ENCODE measurements at places on chromosomes 6 and 20.

DNA sequence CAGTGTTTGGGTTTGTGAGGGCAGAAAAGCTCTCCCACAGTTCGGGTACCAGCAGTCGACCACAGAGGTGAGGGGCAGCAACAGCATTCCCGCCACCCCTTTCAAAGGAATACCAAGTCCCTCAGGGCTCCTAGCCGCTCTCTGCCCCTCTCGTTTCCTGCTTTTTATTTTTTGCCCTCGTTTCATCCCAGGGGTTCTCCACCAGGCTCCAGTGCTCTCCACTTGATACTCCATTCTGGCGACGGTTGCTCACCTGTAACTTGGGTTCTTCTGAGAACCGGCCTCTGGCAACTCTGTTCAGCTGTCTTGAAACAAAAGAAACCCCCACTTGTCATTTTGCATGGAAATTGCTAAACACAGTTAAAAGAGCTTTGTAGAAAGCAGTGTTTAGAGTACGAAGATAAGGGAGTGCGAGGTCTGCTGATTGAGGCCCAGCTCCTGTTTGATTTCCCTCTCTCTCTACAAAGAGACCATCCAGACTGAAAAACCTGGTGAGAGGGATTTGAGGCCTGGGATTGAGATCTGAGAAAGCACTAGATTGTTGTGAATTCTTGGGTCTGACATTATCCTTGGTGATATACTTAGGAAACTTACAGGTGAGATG lies 28.7 kb downstream of the IGF2R start:
- no peak for DNase-seq

DNA sequence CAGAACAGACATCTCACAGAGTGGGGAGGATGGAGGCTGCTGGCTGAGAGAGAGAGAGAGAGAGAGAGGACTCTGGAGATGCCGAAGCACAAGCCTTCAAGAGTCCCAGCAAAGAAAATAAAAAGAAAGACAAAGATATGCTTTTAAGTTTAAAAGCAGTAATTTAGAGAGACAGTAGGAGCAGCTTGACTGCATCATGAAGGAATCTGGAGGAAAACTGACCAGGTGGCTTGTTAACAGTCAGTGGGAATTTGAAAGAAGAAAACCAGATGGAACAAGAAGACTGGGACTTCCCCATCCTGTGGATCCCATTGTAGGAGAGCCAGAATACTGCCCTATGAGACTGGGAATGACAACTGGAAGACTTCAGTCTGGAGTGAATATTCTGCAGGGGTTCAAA lies 46.3 kb upstream of the PLN start:
- DNase-seq = no peak

DNA sequence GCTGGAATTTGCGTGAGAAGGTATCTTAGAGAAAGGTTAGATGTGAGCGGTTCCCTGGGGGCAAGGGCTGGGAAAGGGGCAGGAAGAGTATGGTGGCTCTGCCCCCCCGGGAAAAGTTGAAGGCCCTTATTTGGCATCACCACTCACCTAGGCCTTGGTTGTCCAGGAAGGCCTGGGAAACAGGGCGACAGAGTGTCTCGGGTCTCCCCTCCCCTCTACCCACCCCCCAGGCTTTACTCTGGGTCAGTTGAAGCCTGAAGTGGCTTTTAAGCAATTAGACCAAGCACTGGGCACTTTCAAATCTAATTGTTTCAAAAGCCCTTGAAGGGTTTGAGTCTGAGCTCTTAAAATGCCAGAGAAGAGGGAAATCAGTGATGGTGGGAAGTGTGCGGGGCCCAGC lies 30.2 kb upstream of the FOXP4 start:
- no peak for DNase-seq

DNA sequence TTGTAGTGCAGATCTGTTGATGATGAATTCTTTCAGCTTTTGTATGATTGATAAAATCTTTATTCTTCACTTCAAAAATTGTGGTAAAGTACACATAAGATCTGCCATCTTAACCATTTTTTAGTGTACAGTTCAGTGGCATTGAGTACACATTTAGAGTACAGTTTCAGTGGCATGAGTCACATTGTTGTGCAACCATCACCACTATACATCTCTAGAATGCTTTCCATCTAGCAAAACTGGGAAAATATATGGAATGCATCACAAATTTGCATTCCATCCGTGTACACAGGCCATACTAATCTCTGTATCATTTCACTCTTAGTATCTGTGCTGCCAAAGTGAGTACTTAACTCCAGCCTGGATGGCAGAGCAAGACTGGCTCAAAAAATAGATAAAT lies 28.7 kb downstream of the SIRPD start:
- no peak for DNase-seq

DNA sequence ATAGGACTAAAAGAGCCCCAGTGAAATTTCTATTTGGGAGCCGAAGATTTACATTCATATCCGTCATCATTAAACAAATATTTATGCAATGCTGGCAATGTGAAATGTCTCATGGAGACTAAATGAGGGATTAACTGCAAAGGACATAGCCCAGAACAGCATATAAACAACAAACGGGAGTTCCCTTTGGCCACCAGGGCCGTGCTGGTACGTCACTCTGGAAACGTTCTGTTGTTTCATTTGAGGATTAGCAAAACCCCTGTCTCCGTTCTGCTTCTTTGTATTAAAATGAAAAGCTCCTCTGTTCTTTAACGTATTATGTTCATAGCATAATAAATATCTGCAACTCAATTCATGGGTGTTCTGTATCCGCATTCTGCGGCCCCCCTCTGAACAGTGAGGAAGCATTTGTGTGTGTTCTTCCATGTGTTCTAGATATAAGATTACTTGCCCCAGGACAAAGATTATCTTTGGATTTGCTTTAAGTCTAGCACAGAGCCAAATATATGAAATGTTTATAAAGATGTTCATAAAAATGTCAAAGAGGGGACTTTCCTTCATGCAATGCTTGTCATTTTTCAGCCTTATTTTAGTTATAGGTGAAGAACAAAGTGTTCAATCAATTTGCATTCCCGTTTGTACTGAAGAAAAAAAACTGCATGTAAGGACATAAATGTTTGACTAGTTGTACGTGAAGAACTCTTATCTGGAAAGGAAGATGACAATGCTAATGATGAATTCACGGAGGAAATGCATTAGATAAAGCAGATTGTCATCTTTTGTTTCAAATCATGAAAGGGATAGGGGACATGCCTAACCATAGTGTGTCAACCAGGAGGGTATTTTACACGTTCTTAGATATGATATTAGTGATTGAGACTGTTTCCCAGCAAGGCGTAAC lies 90.0 kb upstream of the TNFAIP3 start:
- no peak for DNase-seq

Measured in activated CD4-positive, CD25-positive, alpha-beta regulatory T cell treated with anti-CD3 and anti-CD28 coated beads, Interleukin-2, amount 50 U/mL, for 16 hours (primary cell).